ENCODE measurements at places on chromosomes 7 and 10. TPM values are rescaled to one million over a fixed set of nuclear protein-coding genes. Genes with fewer than 3 reads are reported as not detected.

Gene SPDYE5
- not detected for total RNA-seq

Gene CCL24
- total RNA-seq = not detected

Gene RPP30
- 56.6 TPM for total RNA-seq

Gene TMEM60
- total RNA-seq = 38.2 TPM

Gene NEUROG3
- total RNA-seq = not detected

- DNase-seq = peak; percentile 72
Measured at GRCh38 chr7:112510001-112510742, 29.4 kb downstream of the LSMEM1 start.

DNA sequence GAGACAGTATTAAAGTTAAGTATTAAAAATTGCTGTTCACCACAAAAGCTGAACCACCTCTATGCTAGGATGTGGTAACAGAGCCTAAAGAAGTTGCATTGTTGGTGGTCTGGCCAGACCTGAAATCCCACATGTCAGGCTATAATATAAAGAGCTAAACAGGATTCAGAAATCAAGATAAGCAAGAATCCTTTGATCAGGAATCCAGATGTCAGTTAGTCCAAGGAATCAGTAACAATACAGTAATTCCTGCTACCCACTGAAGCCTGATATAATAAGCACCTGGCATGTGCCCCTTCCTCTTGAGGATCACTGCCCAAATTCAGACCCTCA lies 48.9 kb downstream of the ZNF277 start:
- DNase-seq = no peak

All from LHCN-M2 (cell line).